ENCODE measurements at places on chromosomes 4 and X.

DNA sequence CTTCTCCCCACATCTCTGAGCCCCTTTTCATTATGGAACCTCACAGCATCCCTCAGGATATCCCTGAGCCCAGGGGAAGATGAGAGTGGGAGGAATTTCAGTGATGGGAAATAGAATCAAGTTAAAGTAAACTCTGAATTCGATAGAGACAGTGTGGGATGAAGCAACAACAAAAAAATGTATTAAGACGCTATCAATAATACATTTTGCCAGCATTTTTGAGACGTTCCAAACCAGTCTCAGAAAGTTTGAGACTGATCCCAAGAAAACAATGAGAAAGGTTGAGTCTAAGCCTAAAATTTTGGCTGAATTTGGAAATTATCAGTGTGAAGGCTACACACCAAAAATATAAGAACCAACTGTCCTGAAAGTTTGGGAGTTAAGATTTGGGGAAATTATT, 196.2 kb downstream of the CBR4 start:
- no peak for DNase-seq

- DNase-seq, result no peak
These were observed 88.8 kb downstream of the FMR1NB start for GRCh38 chrX:148069759-148070503.

DNA sequence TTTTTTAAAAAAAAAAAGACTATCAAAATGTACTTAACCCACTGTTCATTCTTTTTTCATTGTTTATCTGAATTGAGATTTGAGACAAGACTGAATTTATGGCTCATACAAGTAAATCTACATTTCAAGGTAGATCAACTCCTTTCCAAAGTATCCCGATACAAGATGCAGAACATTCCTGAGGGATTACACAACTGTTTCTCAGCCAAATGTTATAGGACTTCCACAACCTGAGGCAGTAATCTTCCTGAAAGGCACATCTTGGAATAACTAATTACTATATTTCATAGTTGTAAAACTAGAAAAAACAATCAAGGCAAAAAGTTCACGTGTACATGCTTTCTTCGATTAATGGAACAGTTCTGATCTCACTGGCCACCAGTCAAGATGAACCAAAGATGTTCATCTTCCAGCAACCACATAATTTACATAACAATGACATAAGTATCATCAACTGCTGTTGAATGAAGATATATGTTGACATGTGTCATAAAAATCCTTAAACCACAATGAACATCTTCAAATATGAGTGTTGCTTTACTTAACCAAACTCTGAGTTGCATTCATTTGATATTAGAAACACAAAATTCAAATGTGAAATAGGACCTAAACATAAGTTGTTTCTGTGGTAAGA, 225.2 kb upstream of the DKK2 start:
- no peak for DNase-seq

- peak; percentile 74 for DNase-seq
These were observed 92.1 kb downstream of the SHROOM4 start for GRCh38 chrX:50721764-50722521.

DNA sequence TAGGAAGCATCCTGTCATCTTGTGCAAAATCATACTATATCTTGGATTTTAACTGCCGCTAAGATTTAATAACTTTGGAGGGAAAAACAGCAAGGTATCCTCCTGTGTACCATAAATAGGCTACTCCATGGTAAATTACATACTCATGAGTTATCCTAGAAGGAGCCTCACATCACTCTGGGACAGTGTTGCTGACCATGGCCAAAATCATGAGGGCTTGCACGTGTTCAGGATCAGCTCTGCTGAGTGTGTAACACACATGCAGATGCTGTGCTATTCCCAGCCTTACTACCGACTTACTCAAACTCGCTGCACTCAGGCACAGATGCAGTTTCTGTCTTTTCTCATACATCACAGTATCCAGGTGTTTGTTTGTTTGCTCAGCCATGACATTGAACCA, 56.6 kb downstream of the DKK2 start:
- DNase-seq, result no peak

DNA sequence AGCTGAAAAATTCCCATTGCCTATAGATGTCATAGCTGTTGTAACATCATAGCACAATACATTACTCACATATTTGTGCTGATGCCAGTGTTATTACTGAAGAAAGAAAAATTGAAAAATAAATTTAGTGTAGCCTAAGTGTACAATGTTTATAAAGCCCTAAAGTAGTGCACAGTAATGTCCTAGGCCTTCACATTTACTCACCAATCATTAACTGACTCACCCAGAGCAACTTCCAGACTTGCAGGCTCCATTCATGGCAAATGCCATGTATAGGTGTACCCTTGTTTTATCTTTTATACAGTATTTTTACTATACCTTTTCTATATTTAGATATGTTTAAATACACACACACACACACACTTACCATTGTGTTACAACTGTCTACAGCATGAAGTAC, 265.4 kb upstream of the MAGEB18 start:
- DNase-seq, result no peak

- DNase-seq, result peak; percentile 52
These were observed 1.4 kb downstream of the DDIT4L start for GRCh38 chr4:100188829-100189228.

- no peak for DNase-seq
These were observed 5.1 kb downstream of the UPRT start for GRCh38 chrX:75278991-75279390.

DNA sequence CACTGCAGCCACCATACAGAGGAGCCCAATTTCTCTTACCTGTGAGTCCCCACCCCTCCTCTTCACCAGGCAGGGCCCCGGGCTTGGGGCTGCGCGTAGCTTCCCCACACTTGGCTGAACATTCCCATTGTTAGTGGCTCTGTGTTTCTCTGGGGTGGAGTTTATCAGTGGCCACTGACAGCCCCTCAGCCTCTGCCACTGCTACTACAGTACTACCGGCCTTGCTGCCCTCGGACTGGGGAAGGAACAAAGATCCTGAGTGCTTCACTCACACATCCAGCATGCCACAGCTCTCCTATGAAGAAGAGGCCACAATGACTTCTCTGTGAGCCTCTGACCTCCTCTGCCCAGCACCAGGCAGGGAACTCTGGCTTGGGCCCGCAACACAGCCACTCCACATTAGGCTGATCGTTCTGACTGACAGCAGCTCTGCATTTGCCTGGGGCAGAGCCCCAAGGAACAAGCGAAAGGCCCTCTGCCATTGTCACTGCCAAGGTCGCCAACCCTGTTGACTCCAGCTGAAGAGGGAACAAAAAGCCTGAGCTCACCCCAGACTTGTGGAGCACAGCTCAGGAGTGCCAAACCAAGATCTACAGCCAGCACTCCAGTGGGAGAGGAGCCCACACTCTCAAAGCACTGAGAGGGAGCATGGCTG, 24.0 kb downstream of the ABCB7 start:
- no peak for DNase-seq

DNA sequence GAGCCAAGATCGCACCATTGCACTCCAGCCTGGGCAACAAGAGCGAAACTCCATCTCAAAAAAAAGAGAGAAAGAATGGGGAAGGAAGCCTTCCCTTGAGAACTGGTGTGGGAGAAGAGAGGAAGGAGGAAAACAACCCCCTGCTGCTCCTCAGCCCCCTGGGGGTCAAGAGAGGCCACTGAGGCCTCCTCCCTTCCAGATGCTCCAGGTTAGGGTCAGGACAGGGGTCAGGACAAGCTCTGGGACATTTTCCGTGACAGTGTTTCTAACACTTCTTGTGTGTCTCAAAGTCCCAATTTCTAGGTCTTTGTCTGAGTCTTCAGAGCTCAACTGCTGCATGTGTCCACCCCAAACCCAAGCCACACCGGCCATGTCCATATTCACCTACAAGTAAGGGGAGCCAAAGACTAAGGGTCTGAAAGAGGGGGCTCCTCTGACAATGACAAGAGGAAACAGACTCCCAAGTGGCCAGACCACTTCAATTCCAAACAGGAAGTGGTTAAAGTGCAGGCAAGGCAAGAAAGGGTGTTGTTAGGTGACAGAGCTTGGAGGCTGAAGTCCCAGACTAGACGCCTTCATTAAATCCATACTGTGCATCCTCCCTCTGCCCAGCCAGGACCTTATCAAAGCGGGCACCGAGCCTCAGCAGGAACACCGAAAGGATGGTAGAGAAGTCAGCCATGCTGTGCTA, 8.3 kb downstream of the L1CAM start:
- DNase-seq, result no peak

DNA sequence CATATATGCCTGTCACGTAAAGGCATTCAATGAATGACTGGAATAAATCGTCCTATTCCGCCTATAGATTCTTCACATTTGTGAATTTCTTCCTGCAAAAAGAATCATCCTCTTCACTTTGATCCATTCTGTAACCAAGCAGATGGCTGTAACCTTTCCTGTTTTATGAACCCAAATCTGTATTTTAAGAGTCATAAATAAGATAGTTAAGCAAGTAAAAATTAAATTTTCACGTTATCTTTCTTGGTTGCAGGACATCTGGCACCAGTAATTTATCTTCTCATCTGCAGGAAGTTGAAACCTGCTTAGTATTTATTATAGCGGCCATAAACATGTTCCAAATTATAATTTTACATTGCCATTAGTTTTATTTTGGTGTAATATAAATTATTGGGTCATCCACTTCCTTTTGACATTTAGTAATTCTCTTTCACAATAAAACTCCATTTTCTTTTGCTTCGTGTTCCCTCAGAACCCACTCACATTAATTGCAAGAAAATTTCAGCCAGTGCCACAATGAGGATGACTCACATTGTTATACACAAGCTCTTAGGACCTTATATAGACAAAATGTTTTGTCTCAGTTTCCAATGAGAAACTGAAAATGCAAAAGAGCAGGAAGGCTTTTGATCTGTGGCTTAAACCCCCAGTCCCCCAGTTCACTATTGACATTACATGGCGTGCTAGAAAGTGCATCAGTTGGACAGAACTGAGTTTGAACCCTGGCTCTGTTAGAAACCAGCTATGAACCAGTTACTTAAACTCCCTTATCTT, 51.1 kb downstream of the TMEM156 start:
- DNase-seq, result no peak

GRCh38 chrX:104428231-104428630, 137.8 kb upstream of the IL1RAPL2 start:
- no peak for DNase-seq

- DNase-seq, result no peak
These were observed 248.0 kb downstream of the GALNTL6 start for GRCh38 chr4:172061204-172061603.

GRCh38 chrX:10111364-10112148, 45.2 kb upstream of the CLCN4 start:
- no peak for DNase-seq

- DNase-seq, result no peak
These were observed 2.4 kb upstream of the STIM2 start for GRCh38 chr4:26858035-26858918.

GRCh38 chr4:188015025-188015940, 19.7 kb downstream of the ZFP42 start:
- DNase-seq, result no peak

- no peak for DNase-seq
These were observed 69.4 kb upstream of the PPP2R3B start for GRCh38 chrX:456146-456545.

- DNase-seq, result peak; percentile 50
These were observed 98.8 kb downstream of the CDS1 start for GRCh38 chr4:84681486-84682274.

- no peak for DNase-seq
These were observed 59.7 kb upstream of the WDR44 start for GRCh38 chrX:118286066-118286762.

- DNase-seq, result no peak
These were observed 28.6 kb upstream of the SFRP2 start for GRCh38 chr4:153817466-153817865.

Data from SJCRH30 (cell line).